ENCODE measurements at places on chromosomes 11 and 22.

- peak; percentile 62 for DNase-seq
Observed at GRCh38 chr11:74311352-74311926, at the start of gene P4HA3. P4HA3 (minus strand) TSS chr11:74311640; CDS start chr11:74311611, 29 bp downstream.

GRCh38 chr11:132960273-132961078 is 571.8 kb downstream of the OPCML start:
- DNase-seq = no peak

DNA sequence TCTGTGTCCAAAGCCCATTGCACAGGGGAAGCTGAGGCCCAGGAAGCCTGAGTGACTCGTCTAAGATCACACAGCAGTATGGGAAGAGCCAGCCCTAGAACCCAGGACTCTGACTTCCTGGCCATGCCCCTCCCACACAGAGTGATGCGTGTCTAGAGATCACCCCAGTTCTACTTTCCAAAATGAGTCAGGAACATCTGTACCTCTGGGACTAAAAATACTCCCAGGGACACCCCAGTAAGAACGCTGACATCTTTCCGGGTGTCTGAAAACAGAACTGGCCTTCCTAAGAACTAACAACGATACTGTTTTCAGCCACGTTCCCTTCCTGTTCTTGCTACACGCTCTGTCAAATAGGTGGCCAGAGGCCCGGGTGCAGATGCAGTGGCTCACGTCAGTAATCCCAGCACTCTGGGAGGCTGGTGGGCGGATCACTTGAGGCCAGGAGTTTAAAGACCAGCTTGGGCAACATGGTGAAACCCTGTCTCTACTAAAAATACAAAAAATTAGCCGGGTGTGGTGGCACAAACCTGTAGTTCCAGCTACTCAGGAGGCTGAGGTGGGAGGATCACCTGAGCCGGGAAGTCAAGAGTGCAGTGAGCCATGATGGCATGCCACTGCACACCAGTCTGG is 21.7 kb upstream of the PDGFB start:
- DNase-seq = no peak

- no peak for DNase-seq
Observed at GRCh38 chr11:44185522-44185921, 90.0 kb downstream of the EXT2 start.

DNA sequence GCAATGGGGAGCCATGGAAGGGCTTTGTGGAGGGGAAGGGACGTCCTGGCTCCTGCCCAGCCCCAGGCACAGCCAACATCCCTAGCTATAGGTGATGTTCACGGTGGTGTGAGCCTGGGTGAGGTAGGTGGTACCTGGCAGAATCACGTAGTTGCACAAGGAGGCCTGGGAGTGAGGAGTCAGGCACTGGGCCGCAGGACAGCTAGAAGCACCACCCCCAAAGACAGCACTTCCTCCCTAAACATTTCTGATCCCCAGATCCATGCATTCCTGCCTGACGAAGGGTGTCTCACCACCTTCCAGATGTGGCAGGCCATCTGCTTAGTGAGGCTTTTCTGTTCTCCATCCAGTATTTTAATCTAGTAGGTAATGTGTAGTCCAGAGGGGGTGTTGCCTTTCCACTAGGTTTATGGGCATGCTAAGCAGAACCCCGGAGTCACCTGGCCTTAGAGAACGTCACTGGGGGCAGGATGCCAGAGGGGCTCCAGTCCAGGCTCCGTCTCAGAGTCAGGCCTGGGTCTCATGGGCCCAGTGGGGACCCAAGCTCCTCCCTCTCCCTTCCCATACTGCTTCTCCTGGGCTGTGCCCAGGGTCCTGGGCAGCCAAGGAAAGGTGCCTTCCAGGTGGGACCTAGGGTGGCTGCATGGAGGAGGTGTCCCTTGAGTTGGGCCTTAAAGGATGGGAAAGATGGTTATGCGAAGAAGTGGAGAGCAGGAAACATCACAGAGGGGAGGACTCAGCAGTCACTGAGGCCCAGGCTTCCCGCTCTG is 56.2 kb downstream of the OTOG start:
- no peak for DNase-seq

DNA sequence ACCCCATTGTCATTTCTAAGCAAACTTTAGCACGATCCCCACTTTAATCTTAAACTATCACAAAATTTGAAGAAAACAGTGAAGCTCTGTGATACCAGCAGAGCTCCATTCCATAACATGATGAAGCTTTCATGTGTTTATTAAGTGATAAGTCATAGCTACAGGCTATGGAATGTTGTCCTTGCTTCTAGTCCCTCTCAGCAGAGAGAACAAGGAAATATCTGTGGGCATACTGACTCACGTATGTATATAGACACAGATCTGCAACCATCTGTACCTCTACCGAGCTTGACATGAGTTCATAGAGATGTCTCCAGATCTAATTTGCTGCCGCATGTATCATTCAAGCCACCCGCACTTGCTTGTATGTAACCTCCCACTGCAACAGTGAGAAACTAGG is 588.9 kb downstream of the ETS1 start:
- no peak for DNase-seq

GRCh38 chr11:23551706-23552105 is 691.4 kb upstream of the CCDC179 start:
- no peak for DNase-seq
